ENCODE measurements at places on chromosomes 12 and 14.

DNA sequence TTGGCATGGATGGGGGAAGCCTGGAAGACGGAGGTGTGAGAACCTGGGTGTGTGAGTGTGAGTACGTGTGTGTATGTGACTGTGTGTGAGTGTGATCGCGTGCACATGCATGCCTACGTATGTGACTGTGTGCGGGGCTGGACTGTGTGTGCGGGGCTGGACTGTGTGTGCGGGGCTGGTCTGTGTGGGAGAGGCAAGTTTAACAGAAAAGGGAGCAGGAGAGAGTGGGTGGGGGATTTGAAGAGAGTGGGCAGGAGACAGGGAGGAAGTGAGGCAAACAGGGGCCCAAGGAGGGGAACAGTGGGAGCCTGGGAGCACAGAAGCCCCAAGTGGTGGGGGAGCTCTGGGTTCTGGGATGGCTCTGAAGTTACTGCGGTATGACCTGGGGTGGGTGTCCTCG lies 103.7 kb upstream of the LHX5 start:
- no peak for DNase-seq

DNA sequence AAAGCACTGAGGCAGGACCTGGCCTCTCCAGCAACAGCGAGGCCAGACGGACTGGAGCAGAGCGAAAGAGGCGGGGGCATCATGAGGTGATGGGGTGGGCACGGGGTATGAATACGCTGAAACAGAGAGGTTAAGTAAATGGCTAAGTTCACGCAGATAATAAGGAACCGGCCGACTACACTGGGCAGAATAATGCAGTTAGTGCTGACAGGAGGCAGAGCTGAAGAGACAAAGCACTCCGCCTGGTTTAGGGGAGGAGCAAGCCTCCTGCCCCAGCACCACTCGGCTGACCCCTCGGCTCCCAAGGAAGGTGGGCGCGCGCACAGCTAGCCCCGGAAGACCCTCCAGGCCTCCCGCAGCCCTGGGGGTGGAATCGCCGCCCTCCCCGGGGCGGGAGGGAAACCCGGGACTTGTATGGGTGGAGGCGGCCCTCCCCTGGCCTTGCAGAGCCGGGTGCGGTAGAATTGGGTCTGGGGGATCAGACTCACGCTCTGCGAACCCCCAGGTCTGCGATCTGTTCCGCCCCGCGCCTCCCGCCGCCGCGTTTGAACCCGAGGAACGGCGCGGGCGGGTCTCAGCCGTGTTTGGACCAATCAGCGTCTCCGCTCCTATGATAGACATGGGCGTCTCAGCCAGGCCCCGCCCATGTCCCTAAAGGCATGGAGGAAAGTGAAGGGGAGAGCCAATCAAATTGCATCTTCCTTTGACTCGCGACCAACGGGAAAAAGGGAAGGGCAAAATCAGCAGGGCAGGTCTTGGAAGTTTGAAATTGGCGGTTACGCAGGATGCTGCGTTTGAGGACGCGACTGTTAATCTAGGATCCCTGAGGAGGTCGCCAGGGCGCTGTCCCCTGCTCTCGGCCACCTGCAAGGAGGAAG lies at the start of gene CIT:
CIT (minus strand) TSS at position 560 of the 878 bp plus-strand sequence. CDS start 1,152 bp downstream, outside the sequence.
- DNase-seq = peak; percentile 88

DNA sequence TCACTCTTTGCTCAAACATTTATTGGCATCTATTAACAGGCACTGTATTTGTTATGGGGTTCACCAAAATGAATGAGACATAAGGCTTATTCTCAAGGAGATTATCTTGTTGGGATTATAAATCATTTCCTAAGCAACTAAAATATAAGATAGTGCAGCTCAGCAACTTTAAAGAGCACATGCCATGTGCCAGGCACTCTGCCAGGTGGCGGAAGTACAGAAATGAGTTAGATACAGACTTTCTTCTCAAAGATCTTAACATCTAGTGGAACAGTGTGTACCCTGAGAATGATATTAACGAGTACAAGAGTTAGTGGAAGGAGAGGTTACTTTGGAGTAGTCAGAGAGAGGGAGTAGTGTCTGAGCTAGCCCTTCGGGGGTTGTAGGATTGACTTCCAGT lies 28.4 kb upstream of the TOMM20L start:
- DNase-seq = no peak

DNA sequence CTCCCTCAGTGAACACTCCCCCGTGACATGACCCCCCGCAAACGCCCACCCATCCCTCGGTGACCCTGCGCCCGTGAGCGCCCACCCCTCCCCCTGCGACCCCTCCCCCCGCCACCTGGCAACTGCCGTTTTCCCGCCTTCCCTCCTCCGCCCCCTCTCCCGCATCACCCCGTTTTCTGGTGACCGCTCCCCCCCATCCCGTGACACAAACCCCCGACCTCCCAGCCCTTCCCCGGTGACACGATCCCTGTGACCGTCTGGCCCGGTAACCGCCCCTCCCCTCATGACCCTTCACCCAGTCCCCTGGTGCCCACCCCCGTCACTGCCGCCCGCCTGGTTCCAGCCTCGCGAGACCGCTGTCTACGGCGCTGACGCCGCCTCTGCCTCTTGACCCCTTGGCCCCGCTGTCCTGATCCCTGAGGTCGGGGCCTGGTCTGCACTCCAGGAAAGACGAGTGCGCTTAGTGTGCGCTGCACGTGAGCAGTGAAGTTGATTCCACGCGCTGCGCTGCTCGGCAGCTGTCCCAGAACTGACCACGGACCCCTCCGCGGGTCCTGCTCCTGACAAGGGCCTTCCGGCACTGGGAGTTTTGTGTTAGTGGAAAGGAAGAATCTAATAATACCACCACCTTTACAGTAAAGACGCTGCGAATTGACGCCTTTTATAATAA lies 59.4 kb downstream of the DDX51 start:
- DNase-seq = peak; percentile 65

DNA sequence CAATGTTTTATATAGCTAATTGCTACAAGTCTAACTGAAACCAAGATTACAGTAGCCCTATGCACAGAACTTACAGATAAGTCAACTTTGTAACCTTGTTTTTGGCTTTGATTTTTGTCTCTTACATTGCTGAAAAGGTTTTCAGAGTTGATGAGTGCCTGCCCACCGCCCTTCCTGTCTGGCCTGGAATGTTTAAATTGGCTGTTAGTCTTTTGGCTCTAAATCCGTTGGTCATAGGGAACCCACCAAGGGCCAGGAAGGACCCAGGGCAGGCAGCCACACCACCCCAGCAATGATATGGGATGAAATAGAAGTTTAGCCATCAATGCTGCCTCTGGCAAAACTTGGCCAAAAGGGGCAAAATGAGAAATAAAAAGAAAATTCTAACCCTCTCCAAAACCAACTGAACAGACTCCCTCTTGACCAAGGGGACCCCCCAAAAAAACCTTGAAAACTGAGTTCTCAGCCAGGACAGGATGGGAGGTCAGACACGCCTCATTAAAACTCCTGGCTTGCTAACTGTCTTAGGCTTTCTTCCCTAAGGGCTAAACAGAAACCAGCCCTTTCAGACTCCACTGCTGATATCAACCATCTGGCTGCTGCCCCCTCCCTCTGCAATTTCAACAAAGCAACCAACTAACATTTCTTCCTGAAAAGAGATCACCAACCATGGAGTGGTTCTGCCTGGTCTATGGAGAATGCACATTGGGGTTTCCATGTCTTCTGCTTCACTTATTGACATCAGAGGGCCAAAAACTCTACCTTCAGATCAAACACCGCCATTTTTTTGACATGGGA lies 242.1 kb upstream of the NOS1 start:
- DNase-seq = no peak

- DNase-seq = peak; percentile 76
Observed at GRCh38 chr12:29552324-29552927, 54.9 kb upstream of the OVCH1 start.

DNA sequence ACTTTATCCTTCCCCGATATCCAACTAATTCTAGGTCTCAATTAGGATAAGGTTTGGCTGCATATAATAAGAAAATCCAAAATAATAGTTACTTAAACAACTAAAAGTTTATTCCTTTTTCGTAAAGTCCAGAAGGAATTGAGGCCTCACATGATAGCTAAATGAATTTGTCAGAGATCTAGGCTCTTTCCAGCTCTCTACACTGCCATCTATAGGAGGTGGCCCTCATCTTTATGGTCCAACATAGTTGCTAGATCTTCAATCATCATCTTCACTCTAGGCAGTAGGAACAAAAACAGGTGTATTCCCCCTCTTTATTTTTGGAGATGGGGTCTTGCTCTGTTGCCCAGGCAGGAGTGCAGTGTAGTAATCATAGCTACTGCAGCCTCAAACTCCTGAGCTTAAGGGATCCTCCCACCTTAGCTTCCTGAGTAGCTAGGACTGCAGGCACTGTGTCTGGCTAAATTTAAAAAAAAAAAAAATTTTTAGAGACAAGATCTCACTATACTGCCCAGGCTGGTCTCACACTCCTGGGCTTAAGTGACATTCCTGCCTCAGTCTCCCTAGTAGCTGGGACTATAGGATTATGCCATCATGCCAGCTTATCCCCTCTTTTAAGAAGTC lies 46.5 kb upstream of the SAV1 start:
- DNase-seq = no peak

GRCh38 chr14:99331811-99332210 lies 59.8 kb upstream of the BCL11B start:
- DNase-seq = no peak

GRCh38 chr12:76813972-76814371 lies 50.1 kb downstream of the ZDHHC17 start:
- DNase-seq = no peak

- no peak for DNase-seq
Observed at GRCh38 chr12:25701290-25701689, 148.2 kb upstream of the LMNTD1 start.

GRCh38 chr14:70780396-70781075 lies 28.8 kb downstream of the MAP3K9 start:
- no peak for DNase-seq

GRCh38 chr14:24798911-24799462 lies 165.0 kb upstream of the GZMB start:
- no peak for DNase-seq

GRCh38 chr14:68451696-68452373 lies 341.0 kb downstream of the ZFP36L1 start:
- no peak for DNase-seq

- peak; percentile 74 for DNase-seq
Observed at GRCh38 chr14:68788996-68789820, 3.7 kb downstream of the ZFP36L1 start.

GRCh38 chr12:38744041-38744440 lies 161.3 kb downstream of the CPNE8 start:
- no peak for DNase-seq

DNA sequence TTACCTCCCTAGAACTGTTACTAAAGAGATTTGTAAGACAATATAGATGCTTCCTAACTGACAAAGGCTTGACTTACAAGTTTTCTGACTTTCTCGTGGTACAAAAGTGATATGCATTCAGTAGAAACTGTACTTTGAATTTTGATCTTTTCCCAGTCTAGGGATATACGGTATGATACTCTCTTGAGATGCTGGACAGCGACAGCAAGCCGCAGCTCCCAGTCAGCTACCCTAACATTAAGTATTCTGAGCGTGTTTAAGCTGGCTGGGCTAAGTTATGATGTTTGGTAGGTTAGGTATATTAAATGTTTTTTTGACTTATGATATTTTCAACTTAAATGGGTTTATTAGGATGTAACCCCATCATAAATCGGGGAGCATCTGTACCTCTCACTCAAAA lies 55.2 kb upstream of the CDKL1 start:
- DNase-seq = no peak

DNA sequence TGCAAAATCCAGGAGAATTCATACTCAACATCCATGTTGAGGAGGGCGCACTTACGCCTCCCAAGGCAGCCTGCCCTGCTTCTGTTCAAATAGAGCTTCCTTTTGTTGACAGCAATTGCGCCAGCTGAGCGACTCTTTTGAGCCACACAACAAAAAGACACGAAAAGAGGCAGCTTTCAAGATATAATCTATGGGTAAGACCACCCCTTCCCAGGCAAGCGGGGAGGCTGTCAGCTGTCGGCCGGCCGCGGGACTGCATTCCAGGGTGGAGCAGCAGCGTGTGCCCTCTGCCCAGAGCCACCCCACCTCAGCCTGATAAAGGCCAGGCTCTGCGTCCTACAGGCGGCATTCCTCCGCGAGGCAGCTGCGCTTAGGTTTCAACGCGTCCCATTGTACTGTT lies 15.8 kb upstream of the STAB2 start:
- peak; percentile 61 for DNase-seq

DNA sequence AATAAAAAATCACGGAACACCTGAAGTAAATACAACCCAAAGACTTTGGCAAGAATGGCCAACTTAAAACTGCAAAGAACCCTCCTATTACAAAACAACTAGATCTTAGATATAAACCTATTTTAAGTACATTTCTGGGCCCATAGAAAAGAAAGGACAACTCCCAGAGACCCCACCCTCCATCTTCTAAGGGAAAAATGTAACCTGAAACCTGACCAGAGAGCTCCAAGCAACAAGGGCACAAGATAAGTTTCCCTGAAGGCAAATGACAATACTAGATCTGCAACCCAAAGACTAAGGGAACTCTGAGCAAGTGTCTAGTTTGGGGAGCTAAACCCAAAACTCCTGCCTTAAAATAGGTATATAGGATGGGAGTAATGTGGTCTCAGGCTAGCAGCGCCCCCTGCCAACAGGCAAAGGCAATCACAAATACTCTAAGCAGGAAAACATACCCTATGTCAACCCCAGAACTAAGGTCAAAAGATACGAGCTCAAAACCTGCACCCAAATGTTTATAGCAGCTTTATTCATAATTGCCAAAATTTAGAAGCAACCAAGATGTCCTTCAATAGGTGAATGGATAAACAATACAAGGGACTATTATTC lies 218.9 kb downstream of the ITPR2 start:
- peak; percentile 15 for DNase-seq

DNA sequence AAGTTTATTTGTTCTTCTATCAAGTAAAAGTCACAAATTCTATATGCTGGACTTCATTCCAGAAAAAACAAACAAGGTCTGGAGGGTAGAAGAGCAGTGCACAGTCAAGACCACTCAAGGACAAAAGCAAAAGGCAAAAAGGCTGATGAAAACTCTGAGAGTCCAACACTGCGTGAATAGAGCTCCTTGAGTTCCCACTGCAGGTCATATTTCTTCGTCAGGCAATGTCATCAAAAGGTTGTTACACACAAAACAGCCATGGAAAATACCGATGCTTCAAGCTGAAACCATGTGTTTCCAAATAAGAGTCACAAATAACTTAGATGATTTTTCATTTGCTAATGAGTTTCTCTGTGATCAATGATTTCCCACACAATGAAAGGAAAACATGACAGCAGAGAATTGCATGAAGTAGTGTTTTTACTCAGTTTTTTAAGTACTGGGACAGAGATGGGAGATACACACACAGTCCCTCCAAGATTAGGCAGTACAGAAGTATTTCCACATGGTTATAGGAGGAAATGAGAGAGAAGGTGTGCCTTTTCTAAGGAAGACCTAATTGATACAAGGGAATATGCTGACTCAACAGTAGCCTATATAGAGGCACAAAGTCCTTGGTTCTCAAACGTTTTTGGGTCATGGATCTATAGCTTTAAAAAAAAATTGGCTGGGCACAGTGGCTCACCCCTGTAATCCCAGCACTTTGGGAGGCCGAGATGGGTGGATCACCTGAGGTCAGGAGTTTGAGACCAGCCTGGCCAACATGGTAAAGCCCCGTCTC lies 177.7 kb downstream of the MED13L start:
- DNase-seq = no peak

All from neural crest cell (in vitro differentiated cells).